Thyroid gland (tissue), 4 donors: ENCODE measurements at places on chromosomes 6 and 20.

GRCh38 chr6:106470811-106471210, 110.3 kb downstream of the CRYBG1 start:
- no peak overlapping the region for H3K4me3 ChIP-seq
- no peak overlapping the region for H3K27ac ChIP-seq
- no peak for DNase-seq
- no peaks in the 10 kb centered on the region for H3K27me3 ChIP-seq
- no peaks in the 10 kb centered on the region for H3K36me3 ChIP-seq
- H3K4me1 ChIP-seq, result no peaks in the 10 kb centered on the region

- DNase-seq, result no peak
- no peaks in the 10 kb centered on the region for H3K36me3 ChIP-seq
These were observed 17.9 kb downstream of the TENT5A start for GRCh38 chr6:81734500-81735150.

- peaks cover 13% of the 10 kb centered on the region for H3K4me1 ChIP-seq
- peak within 1 kb of the TSS; percentile 36 for H3K27ac ChIP-seq
- peak; percentile 63 for DNase-seq
- peak within 1 kb of the TSS; percentile 64 for H3K4me3 ChIP-seq
- H3K27me3 ChIP-seq, result no peaks in the 10 kb centered on the region
- H3K36me3 ChIP-seq, result no peaks in the 10 kb centered on the region
These were observed at the start of gene SYNDIG1 for GRCh38 chr20:24469116-24469893. Gene SYNDIG1 (plus strand): TSS chr20:24469629. CDS start chr20:24543098, 73,469 bp downstream.

DNA sequence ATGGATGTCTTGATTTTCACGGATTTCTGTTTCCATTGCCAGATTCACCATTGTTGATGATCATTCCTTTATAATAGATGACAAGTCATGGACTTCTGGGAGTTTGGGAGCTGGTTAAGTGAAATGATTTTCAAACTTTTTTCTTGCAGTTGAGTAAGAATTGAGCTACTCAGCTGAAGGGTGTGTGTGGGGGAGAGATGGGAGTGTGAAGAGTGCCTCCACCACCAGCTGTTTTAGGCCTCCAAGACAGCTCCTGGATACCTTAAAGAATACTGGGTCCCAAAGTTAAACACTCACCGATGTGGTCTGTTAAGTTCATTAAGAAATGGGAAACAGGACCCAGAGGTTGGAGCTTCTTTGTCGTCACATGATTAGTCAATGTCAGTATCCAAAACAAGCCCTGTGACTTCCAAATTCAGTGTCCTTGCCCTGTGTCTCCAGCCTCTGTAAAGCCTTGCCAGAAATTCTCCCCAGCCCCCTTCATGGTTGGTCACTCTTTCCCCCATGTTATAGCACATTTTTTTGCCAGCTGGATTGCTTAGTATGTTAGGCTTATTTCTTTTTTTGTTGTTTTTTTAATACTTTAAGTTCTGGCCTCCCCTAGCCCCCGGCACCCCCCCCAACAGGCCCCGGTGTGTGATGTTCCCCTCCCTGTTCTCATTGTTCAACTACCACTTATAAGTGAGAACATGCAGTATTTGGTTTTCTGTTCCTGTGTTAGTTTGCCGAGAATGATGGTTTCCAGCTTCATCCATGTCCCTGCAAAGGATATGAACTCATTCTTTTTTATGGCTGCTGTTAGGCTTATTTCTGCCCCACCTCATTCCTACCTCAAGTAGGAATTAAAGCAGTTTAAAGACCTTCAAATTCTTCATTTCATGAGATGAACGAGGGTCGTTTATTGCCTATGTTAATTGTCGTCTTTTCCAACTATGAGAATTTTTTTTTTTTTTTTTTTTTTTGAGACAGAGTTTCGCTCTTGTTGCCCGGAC, 26.9 kb downstream of the BICRAL start:
- H3K4me3 ChIP-seq, result no peak overlapping the region
- H3K4me1 ChIP-seq, result peaks cover 28% of the 10 kb centered on the region
- peak; percentile 42 for DNase-seq
- peak overlapping the region; percentile 75 for H3K27ac ChIP-seq

GRCh38 chr20:39326050-39326449, 363.9 kb downstream of the DHX35 start:
- H3K36me3 ChIP-seq, result no peaks in the 10 kb centered on the region
- no peak overlapping the region for H3K27ac ChIP-seq
- DNase-seq, result no peak
- no peak overlapping the region for H3K4me3 ChIP-seq

DNA sequence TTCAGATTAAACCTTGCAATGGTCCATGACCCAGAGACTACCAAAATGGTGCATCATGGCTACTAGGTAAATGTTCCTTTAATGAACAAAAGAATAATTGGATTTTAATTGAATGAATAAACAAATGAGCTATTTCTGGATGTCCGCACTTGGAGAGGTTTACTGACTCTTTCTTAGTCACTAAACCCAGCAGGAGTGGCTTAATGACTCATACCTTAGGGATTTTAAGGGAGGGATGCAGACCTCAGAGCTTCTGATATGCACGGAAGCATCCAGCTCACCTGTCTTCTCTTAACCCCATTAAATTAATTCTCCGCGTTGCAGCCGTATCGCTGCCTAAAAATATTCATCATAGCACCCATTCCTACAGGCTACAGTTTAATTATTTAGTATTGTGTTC, 970.0 kb upstream of the SLC35B3 start:
- H3K27ac ChIP-seq, result no peak overlapping the region
- DNase-seq, result no peak
- H3K4me3 ChIP-seq, result no peak overlapping the region
- H3K27me3 ChIP-seq, result no peaks in the 10 kb centered on the region
- no peaks in the 10 kb centered on the region for H3K36me3 ChIP-seq
- no peaks in the 10 kb centered on the region for H3K4me1 ChIP-seq

- no peak overlapping the region for H3K27ac ChIP-seq
- peaks cover 2% of the 10 kb centered on the region for H3K4me1 ChIP-seq
- DNase-seq, result no peak
- no peak overlapping the region for H3K4me3 ChIP-seq
- H3K36me3 ChIP-seq, result no peaks in the 10 kb centered on the region
These were observed 118.2 kb downstream of the BACH2 start for GRCh38 chr6:90178384-90178855.

- H3K36me3 ChIP-seq, result no peaks in the 10 kb centered on the region
- H3K27me3 ChIP-seq, result no peaks in the 10 kb centered on the region
- no peaks in the 10 kb centered on the region for H3K4me1 ChIP-seq
- H3K4me3 ChIP-seq, result no peak overlapping the region
- no peak overlapping the region for H3K27ac ChIP-seq
These were observed 80.1 kb downstream of the AIG1 start for GRCh38 chr6:143140767-143141166.

DNA sequence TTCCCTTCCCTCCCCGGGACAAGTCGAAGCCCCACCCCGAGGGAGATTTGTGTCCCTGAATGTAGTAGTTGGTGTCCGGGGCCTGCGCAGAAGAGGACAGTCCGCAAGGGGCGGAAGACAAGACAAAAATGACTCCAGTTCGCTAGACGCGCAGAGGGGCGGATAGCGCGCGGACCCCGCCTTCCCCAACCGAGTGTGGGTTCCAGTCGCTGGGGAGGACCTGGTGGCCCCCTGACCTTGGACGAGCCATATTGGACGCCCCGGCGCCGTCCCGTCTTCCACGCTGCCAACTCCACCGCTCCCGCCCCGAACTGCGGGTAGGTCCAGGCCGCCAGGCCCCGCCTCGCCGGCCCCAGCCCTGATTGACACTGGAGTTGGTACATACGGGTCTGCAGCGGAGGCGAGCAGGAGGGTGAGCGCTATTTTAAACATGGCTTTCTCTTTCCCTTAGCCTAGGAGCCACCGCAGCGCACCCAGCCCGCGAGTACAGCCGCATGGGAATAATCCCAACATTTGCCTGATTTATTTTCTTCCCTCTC, 802 bp downstream of the HMGN3 start:
- peaks cover 9% of the 10 kb centered on the region for H3K4me1 ChIP-seq
- no peaks in the 10 kb centered on the region for H3K36me3 ChIP-seq
- peak overlapping the region; percentile 62 for H3K4me3 ChIP-seq
- H3K27me3 ChIP-seq, result no peaks in the 10 kb centered on the region
- peak overlapping the region; percentile 87 for H3K27ac ChIP-seq
- DNase-seq, result peak; percentile 92

- H3K27ac ChIP-seq, result no peak overlapping the region
- H3K36me3 ChIP-seq, result no peaks in the 10 kb centered on the region
- H3K4me3 ChIP-seq, result no peak overlapping the region
These were observed 10.6 kb downstream of the TAAR1 start for GRCh38 chr6:132648356-132648755.

- peak overlapping the region; percentile 19 for H3K27ac ChIP-seq
- DNase-seq, result peak; percentile 59
- peaks cover 21% of the 10 kb centered on the region for H3K36me3 ChIP-seq
- H3K4me3 ChIP-seq, result no peak overlapping the region
- H3K27me3 ChIP-seq, result no peaks in the 10 kb centered on the region
- H3K4me1 ChIP-seq, result no peaks in the 10 kb centered on the region
These were observed 80.2 kb downstream of the AFDN start for GRCh38 chr6:167906899-167907298.

DNA sequence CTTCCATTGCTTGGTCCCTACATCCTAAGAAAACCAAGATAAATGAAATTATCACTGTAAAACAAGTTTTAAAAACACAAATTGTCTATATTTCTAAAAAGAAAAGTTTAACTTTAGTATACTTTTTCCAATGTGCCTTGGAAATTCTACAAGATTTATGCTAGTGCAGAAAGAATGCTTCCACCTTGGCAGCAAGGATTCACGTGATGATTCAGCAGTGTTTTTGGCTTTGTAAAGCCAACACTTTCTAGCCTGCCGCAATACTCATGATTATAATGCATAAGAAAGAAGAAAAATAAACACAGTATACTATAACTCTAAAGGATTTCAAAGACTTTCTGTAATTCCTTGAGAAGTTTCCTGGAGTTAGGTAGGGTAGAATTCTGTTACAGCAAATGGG, 442.7 kb downstream of the TENT5A start:
- no peaks in the 10 kb centered on the region for H3K4me1 ChIP-seq
- no peaks in the 10 kb centered on the region for H3K36me3 ChIP-seq
- no peak for DNase-seq
- H3K27ac ChIP-seq, result no peak overlapping the region
- no peak overlapping the region for H3K4me3 ChIP-seq

- H3K27ac ChIP-seq, result peak overlapping the region; percentile 82
- no peaks in the 10 kb centered on the region for H3K27me3 ChIP-seq
- H3K4me3 ChIP-seq, result peak overlapping the region; percentile 71
- DNase-seq, result no peak
- H3K4me1 ChIP-seq, result peaks cover 16% of the 10 kb centered on the region
- H3K36me3 ChIP-seq, result peaks cover 12% of the 10 kb centered on the region
These were observed 857 bp downstream of the TAP2 start for GRCh38 chr6:32837651-32838113.

GRCh38 chr6:35317483-35318195, 20.0 kb downstream of the DEF6 start:
- H3K36me3 ChIP-seq, result no peaks in the 10 kb centered on the region
- H3K4me3 ChIP-seq, result peak overlapping the region; percentile 8
- H3K27me3 ChIP-seq, result no peaks in the 10 kb centered on the region
- H3K4me1 ChIP-seq, result peaks cover 6% of the 10 kb centered on the region
- H3K27ac ChIP-seq, result no peak overlapping the region
- no peak for DNase-seq

- H3K36me3 ChIP-seq, result no peaks in the 10 kb centered on the region
- H3K27me3 ChIP-seq, result no peaks in the 10 kb centered on the region
- DNase-seq, result no peak
- no peak overlapping the region for H3K27ac ChIP-seq
These were observed 131.5 kb downstream of the MACROD2 start for GRCh38 chr20:14126856-14127255.

- H3K27me3 ChIP-seq, result no peaks in the 10 kb centered on the region
- peaks cover 10% of the 10 kb centered on the region for H3K4me1 ChIP-seq
These were observed 9.4 kb upstream of the OCSTAMP start for GRCh38 chr20:46559685-46560440.

- H3K27me3 ChIP-seq, result no peaks in the 10 kb centered on the region
- H3K36me3 ChIP-seq, result no peaks in the 10 kb centered on the region
- H3K27ac ChIP-seq, result no peak overlapping the region
- H3K4me3 ChIP-seq, result no peak overlapping the region
These were observed 244.5 kb downstream of the PKHD1 start for GRCh38 chr6:51842804-51843378.

DNA sequence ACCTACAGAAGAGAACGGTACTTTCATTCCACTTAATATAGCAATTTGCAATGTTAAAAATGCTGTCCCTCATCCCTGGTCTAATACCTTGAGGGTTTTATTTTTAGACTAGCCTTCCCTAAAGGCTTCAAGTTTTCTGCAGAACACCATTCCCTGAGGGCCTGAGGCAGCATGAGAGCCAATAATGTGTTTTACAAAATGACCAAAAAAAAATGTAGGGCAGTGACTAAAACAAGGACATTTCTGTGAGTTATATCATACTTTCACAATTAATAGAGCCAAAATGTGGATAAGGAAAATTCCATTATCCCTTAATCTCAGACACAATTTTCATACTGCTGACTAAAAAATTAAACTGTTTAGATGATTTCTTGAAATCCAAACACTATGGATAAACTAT, 22.7 kb downstream of the GPR63 start:
- H3K4me3 ChIP-seq, result no peak overlapping the region
- H3K36me3 ChIP-seq, result no peaks in the 10 kb centered on the region
- no peaks in the 10 kb centered on the region for H3K27me3 ChIP-seq
- DNase-seq, result no peak

DNA sequence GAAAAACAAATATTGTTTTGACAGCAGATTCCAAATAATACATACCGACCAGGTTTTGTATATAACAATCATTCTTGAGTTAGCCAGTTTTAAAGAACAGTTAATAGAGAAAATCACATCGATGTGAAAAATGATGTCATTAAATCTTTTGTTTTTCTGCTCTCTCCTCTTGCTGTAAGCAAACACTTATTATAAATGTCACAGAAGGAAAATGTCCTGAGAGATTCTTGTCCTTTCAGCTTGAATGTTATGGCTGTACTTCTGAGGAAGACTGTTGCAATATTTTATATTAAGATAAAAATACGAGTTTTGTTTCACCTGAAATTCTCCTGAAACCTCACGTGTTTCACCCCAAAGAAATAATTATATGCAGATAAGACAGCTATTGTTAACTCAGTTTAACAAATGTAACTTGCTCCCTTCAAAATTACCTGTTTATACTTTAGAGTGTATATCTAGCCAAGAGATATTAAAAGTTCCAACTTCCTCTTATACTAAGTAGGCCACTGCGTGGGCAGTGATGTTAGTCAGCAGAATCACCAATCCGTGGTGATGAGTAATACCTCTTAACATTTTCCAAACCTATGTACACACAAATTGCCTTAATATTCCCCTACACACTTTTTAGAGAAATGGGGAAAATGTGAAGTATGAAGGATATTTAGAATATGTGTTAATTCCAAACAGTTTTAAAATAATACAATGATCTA, 1111.4 kb upstream of the CITED2 start:
- no peak overlapping the region for H3K4me3 ChIP-seq
- no peaks in the 10 kb centered on the region for H3K27me3 ChIP-seq
- no peaks in the 10 kb centered on the region for H3K36me3 ChIP-seq

- H3K36me3 ChIP-seq, result no peaks in the 10 kb centered on the region
- H3K27me3 ChIP-seq, result no peaks in the 10 kb centered on the region
- DNase-seq, result no peak
- H3K27ac ChIP-seq, result no peak overlapping the region
- no peak overlapping the region for H3K4me3 ChIP-seq
These were observed 42.5 kb upstream of the DST start for GRCh38 chr6:56685102-56685733.

GRCh38 chr6:109304284-109305015, 77.8 kb downstream of the CD164 start:
- no peak for DNase-seq
- no peak overlapping the region for H3K27ac ChIP-seq
- no peaks in the 10 kb centered on the region for H3K36me3 ChIP-seq
- no peak overlapping the region for H3K4me3 ChIP-seq
